ENCODE measurements at places on chromosomes 16 and 17.
A peak's percentile ranks its signal among the peaks of the same experiment; 100 is the strongest.

DNA sequence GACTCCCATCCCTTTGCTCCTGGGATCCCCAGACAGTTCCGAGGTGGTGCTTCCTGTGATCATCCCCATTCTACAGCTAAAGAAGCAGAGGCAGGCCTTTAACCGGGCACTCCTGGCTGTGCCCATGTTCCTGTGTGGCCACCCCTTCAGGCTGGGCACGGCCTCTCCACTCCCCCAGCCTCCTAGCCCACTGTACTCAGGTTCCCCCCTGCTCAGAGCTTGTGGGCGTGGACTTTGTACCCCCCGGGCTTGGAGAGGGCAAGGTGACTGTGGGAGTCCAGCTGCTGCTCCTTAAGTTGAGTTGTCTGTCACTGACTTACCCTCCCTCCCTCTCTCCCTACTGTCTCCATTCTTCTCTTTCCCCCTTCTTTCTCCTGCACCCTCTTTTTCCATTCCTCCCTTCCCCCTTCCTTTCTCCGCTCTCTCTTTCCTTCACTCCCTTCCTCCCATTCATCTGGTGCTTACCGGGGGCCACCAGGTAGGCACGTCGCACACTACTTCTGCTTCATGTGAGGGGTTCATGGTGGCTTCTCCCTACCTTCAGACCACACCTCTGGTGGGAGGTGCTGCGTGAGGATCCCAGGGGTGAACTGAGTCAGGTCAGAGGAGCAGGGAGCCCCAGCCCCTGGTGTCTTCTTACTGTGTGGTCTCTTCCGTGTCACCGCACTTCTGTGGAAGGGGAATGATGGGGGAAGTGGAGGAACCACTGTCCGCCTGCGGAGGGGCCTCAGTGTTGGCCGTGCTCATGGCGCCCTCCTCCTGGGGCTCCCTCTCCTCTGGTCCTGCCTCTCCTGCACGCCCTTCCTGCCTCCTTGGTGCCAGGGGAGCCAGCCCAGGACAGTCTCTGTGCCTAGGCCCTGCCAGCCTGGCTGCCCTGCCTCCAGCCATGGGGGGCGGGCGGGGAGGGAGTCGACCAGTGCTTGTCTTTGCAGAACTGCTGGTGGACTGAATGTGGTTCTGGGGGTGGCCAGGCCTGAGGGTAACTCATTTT lies 29.7 kb downstream of the CMIP start:
- DNase-seq = no peak

DNA sequence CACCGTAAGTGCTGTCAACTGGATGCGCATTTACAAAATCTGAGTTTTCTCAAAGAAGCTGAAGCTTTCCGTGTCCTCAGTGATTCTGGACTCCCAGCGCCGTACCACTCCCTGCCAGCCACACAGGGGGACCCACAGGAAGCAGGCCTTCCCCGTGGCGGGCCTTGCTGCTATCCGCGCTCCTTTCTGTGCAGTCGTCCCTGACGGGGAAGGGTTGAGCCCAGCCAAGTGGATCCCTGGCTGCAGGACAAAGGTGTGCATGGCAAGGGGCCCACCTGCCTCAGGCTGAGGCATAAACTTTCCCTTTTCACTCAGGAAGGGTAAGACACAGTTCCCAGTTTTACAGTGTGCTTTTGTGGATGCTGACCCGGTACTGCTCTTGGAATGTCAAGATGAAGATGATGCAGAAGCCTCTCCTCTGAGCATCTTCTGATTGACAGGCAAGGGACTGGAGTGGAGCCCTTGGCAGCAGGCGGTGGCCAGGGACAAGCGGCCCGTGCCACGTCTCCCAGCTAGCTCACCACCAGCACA lies 93.0 kb downstream of the ANKRD11 start:
- no peak for DNase-seq

- no peak for DNase-seq
Measured at GRCh38 chr17:31594416-31594815, 202.9 kb downstream of the RAB11FIP4 start.

- no peak for DNase-seq
Measured at GRCh38 chr17:65595071-65595656, 33.7 kb upstream of the AXIN2 start.

- no peak for DNase-seq
Measured at GRCh38 chr17:60599220-60599619, 773 bp upstream of the PPM1D start.

DNA sequence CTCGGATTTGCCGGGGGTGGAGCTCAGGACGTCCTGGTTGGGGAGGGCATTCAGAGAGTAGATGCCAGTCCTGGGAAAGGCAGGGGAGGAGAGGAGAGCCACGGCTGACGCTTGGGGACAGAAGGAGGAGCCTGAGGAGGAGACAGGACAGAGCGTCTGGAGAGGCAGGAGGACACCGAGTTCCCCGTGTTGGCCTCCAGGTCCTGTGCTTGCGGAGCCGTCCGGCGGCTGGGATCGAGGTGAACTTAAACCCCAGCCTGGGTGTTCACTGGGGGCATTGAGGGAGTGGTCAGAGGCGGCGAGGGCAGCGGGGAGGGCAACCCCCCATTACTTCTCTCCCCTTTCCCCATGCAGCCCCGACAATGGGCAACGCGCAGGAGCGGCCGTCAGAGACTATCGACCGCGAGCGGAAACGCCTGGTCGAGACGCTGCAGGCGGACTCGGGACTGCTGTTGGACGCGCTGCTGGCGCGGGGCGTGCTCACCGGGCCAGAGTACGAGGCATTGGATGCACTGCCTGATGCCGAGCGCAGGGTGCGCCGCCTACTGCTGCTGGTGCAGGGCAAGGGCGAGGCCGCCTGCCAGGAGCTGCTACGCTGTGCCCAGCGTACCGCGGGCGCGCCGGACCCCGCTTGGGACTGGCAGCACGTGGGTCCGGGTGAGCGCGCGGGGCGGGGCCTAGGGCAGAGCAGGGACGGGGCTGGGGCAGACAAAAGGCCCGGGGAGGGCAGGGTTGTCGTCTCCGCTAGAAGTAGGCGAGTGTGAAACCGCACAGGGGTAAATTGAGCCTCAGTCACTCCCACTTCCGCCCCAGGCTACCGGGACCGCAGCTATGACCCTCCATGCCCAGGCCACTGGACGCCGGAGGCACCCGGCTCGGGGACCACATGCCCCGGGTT lies 3.7 kb downstream of the NOL3 start:
- peak; percentile 56 for DNase-seq

GRCh38 chr17:37830151-37830993 lies 85.5 kb upstream of the HNF1B start:
- DNase-seq = no peak

DNA sequence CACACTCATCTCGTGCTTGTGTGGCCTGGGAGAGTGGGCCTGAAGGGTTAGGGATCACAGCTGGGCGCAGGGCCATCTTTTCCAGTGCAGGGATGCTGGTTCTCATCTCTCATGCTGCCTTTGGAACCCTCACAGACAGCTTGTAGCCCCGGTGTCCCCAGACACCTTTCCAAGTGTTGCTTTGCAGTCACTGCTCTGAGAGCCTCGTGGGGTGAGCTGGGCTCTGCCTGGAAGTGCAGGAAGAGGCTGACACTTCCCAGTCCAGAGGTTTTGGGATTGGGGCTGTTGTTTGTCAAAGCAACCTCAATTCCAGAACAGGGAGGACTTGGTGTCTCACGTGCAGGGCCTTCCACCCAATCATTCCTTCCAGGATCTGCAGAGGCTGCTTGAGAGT lies 28.2 kb downstream of the TBX4 start:
- DNase-seq = no peak

GRCh38 chr17:67718325-67718941 lies 697 bp downstream of the NOL11 start:
- DNase-seq = peak; percentile 21

GRCh38 chr17:81129289-81129688 lies 36.0 kb upstream of the PVALEF start:
- no peak for DNase-seq

GRCh38 chr16:53583401-53583800 lies 80.4 kb upstream of the AKTIP start:
- no peak for DNase-seq

DNA sequence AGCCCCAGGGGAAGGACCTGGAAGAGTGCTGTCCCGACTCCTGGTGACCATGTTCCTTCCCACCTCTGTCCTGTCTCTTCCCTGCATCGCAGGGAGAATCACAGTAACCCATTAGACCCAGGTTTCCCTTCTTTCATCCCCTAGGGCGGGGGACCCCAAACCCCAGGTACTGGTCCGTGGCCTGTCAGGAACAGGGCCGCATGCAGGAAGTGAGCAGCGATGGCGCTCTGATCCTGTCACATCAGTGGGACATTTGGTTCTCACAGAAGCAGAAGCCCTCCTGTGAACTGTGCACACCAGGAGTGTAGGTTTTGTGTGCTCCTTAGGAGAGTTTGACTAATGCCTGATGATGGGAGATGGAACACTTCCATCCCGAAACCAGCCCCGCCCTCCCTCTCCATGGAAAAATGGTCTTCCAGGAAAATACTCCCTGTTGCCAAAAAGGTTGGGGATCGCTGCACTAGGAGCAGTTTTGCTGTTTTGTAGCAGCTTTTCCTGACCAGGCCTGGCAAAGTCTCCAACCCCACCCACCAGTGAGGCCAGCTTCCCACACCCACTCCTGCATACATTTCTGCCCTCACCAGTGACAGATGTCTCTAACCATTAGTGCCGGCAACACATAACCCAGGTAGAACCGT lies 10.5 kb downstream of the MNT start:
- DNase-seq = no peak

- DNase-seq = no peak
Measured at GRCh38 chr16:66304961-66305360, 61.5 kb upstream of the CDH5 start.

GRCh38 chr17:62178579-62178978 lies 113.5 kb upstream of the MED13 start:
- no peak for DNase-seq

DNA sequence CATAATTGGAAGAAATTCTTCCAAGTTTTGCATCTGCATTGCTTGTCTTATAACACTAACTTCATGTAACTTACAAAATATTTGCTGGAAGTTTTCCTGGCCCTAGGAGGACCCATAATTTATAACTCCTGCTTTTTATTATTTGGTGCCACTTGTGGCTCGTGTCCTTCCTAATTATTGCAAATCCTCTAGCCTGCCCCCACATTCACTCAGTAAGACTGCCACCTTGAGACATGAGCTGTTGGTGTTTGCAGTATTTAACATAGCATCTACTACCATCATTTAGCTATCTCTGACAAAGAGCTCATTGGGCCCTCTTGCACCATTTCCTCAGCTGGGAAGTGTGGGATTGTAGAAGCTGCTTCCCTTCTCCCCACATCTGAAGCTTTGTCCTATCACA lies 49.5 kb downstream of the FTO start:
- DNase-seq = no peak

DNA sequence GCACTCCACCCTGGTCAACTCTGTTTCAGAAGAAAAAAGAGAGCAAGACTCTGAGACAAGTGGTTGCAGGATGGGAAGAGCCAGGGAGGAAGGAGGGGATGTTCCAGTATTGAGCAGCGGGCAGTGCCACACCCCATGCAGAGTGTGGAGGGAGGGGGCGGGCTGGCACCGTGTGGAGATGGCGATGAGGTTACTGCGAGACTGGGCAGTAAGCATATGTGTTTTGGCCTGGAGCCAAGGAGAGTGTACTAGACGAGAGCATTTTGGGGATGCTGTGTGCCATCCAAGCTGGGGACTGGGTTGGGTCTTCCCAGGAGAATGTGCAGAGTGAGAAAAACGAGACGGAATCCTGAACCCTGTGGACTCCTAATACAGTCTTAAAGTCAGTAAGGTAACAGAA lies 3.4 kb downstream of the TBC1D24 start:
- no peak for DNase-seq

All from GF-D8 (cell line).